Esophagus squamous epithelium (tissue), 5 donors: ENCODE measurements at places on chromosomes 1 and 21. TPM values are rescaled to one million over a fixed set of nuclear protein-coding genes. Genes with fewer than 3 reads are reported as not detected.

EGLN1 gene
- total RNA-seq: 36.0 TPM

HIVEP3 gene
- 3.2 TPM for total RNA-seq

DNASE2B gene
- total RNA-seq: not detected

THEMIS2 gene
- 2.0 TPM for total RNA-seq

NTMT2 gene
- total RNA-seq: not detected

RTCA gene
- 36.0 TPM for total RNA-seq

VAMP3 gene
- total RNA-seq: 83.5 TPM

TMPRSS3 gene
- 0.09 TPM for total RNA-seq

NID1 gene
- total RNA-seq: 45.0 TPM

DNA sequence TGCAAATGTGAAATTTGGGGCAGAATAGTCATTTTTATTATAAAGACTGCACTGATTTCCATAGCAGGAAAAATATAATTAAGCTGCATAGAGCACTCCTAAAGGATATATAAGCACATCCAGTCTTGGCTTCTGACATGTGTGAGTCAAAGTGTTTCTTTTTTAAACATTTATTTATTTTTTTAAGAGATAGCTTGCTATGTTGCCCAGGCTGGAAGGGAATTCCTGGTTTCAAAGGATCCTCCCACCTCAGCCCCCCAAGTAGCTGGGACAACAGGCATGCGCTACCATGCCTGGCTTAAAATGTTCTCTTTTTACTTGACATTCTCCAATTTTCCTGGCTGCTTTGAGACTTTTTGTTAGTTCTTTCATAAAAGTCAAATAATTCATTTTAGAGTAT, 126.1 kb downstream of the HMCN1 start:
- DNase-seq: no peak

DNA sequence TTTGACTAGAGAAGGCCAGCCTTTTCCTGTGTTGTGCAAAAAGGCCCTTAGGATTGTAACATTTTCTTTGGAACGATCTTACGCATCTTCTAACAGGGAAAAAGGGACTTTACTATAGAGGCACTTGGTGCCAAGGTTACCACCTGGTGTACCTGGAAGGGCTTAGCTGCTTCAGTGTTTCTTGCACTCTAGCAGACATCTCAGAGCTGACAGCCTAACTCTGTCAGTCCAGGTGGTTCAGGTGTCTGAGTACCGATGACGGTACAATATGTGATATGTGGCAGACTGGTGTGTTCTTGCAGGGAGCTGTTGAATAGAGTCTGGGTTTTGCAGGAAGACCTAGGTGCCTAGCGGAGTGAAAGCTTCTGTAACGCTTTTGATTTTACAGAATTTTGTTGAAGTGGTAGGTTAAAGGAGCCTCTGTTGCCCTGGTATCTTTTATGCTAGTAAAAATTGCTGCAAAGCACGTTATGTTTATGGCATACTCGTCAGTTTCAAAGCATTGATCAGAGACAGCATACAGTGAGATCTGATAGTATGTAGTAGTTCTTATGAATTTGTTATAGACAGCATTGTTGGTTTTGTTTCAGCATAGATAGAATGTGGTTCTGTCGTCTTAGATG, 1.4 kb downstream of the MAGI3 start:
- DNase-seq: no peak

GRCh38 chr1:42259739-42260064, 75.3 kb downstream of the FOXJ3 start:
- no peak for DNase-seq

DNA sequence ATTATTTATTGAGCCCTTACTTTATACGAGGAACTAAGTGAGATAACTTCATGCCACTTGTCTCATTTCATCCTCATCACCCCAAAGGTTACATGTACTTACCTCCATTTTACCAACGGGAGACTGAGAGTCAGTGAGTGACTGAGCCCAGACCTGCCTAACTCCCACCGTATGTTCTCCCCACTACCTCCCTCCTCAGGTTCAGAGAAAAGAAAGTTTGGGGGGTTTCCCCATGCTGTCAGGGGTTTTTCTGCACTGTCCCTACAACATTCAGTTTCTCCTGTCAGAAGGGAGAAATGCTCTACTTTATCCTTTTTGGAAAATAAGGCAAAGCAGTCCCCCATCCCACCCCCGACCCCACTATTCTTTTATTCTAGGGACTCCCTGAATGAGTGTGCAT, 32.9 kb downstream of the FAM78B start:
- no peak for DNase-seq

DNA sequence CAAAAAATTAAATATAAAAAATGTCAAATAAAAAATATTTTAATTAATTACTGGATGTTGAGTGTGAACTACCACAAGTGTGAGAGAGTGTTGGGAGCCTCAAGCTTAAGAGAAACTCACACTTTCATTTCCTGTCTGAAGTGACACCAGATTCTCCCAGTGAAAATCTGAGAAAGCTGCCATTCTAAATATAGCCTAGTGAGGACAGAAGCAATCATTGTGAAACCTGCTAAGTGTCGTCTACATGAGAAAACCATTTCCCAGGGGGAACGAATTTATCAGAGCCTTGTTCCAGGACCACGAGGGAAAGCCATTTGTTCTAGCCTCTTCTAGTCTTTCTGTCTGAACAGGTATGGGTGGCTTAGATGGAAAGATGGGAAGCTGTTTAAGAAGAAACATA, 329.3 kb upstream of the PRMT6 start:
- no peak for DNase-seq

GRCh38 chr1:212928323-212929291, 21.7 kb upstream of the VASH2 start:
- no peak for DNase-seq

DNA sequence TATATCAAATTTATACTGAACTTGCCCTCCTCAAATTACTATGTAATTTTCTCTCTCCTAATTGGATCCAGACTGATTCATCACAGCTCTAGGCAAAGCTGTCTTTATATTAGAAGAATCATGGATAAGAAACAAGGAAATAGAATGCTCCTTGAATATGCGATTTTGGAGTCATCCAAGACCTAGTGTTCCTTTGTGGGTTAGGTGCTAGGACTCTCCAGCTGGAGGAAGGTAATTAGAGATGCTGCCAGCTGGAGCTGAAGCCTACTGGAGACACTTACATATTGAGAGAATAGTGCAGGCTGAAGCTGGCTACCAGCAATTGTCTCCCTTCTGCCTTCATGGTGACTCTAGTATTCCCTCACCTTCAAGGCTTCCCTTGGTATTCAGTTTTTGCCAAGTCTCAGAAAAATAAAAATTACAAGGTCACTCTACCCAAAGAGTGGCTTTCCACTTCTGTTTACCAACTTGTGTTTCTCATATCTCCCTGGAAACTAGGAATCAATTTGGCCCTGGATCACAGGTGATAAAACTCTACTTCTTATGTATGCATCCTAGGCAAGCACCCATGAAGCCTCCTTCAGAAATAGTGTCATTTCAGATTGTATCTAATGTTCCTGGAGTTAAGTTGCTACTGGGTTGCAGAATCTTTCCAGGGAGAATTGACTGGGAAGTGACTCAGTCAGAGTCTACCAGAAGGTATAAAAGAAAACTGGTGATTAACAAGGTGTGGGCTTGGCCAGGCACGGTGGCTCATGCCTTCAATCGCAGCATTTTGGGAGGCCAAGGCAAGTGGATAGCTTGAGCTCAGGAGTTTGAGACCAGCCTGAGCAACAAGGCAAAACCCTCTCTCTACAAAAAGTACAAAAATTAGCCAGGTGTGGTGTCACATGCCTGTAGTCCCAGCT, 24.4 kb upstream of the DOCK7 start:
- DNase-seq: no peak

DNA sequence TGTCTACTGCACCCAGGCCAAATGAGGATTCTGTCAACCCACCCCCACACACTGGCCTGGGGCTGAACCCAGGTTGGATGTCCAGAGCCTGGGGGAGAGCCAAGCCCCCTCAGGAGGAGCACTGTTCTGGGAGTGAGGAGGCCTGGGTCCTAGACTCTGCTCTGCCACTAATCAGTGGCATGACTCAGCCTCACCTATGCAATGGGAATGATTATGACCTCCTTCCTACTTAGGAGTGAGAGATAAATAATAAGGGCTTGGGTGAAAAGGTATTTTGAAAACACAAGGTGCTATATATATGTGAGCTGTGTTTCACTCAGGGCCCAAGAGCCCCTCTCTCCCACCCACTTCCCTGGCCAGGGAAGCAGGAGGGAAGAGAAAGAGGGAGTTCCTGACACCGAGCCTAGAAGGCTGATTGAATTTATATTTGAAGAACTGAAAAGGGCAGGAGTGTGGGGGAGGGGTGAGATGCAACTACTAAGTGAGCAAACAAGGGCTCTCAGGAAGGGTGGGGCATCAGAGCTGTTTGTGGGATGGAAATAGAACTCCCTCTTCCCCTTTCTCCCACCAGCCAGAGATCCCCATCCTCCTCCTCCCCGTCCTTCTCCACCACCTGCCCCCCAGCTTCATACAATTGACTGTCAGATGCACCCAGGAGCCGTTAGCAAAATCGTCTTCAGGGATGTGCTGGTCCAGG, 8.2 kb downstream of the IGSF9 start:
- no peak for DNase-seq

GRCh38 chr1:104459886-104460285, 710.2 kb downstream of the AMY1C start:
- no peak for DNase-seq

DNA sequence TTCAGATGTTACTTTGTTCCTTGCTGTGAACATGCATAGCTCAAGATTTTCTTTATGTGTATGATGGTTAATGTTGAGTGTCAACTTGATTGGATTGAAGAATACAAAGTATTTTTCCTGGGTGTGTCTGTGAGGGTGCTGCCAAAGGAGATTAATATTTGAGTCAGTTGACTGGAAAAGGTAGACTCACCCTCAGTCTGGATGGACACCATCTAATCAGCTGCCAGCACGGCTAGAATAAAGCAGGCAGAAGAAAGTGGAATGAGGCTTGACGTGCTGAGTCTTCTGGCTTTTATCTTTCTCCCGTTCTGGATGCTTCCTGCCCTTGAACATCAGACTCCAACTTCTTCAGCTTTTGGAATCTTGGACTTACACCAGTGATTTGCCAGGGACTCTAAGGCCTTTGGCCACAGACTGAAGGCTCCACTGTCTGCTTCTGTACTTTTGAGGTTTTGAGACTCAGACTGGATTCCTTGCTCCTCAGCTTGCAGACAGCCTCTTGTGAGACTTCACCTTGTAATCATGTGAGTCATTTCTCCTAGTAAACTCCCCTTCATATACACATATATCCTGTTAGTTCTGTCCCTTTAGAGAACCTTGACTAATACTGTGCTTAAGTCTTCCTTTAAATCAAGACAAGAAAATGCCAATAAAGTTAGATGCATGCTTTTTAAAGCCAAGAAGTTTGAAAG, 626.6 kb downstream of the KCNT2 start:
- no peak for DNase-seq

GRCh38 chr1:111448482-111448917, 556 bp downstream of the WDR77 start:
- no peak for DNase-seq

DNA sequence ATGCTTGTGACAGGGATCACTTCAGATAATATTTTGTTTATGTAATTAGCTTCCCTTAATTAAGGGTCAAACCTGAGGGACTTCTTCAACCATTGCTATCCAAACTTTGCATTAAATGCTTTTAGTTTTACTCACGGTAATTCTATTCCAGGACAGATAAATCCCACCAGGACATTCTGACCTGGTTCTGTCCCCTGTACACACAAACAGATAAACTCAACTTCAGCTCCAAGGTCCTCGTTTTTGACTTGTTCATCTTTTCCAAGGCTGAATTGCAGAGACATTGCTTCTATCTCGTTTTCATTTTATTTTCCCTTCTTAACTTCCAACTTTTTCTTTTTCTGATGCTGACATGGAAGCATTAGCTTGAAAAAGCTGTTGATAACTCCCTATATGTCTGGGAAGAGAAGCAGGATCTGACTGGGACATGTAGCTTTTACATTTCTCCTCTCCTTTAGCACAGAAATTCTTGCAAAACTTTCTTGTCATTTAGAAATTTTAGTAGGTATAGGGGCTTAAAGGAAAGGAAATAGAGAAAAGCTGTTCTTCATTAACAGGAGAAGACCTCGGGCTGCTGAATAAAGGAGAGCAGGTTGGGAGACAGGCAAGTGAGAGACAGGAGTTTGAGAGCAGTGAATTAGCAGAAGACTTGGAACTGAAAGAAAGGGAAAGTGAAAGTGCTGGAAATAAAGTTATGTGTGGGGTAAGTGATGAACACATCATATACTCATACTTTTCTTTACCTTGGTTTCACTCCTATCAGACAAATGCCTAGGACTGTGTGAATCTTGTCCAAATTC, 231.7 kb upstream of the B3GALT2 start:
- DNase-seq: no peak

DNA sequence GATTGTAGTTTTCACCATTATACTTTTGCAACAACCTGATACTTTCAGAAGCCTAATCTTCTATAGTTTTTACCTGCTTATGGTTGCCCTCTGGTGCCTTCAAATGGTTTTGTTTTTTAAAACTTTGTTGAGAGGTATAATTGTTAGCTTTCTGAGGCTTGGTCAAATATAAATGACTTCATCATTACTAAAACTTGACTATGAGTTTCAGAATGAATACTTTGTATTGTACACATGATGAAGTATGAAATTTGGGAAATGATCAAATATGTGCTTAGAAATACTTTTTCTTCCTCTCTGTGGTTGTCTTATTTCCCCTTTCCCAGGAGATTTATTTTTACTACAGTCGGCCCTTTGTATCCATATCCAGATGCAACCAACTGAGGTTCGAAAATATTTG, 151.8 kb upstream of the B3GALT2 start:
- no peak for DNase-seq

GRCh38 chr1:86468501-86468977, at the start of gene CLCA1:
Gene CLCA1, plus strand, starts transcription at chr1:86468927. Its CDS starts 45 bp downstream, at chr1:86468972.
- no peak for DNase-seq

DNA sequence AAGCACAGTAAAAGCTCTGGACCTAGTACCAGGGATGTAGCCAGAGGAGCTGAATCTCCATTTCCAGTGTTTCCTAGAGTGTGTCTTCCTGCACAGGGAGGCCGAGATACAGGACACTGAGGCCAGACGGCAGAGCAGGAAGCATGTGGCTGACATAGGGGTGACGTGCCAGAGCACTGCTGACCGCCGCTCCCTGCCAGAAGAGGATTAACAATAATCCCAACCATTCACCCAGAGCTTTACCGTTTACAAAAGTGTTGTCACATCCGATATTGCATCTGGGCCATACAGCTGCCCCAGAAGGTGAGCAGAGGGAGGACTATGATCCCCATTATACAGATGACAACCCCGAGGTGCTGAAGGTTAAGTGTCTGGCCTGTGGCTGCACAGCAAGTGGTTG, 5.8 kb upstream of the CLDN19 start:
- DNase-seq: no peak

- no peak for DNase-seq
Measured at GRCh38 chr1:171115280-171115897, 24.7 kb downstream of the FMO3 start.

DNA sequence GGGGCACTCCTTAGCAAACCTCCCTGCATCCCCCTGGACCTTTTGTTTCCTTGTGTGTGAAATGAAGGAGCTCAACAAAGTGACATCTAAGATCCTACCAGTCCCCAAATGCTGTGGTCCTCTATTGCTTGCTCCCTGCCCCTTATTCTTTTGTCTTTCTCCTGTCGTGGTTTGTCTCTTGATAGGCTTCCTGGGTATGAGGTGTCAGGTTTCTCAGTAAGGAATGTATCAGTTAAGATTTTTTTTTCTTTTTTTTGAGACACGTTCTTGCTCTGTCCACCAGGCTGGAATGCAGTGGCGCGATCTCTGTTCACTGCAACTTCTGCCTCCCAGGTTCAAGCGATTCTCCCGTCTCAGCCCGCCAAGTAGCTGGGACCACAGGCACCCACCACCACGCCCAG, 16.8 kb downstream of the CNIH3 start:
- DNase-seq: no peak

GRCh38 chr1:71853360-71853759, 429.0 kb downstream of the NEGR1 start:
- no peak for DNase-seq

GRCh38 chr1:90417126-90417525, 300.0 kb downstream of the BARHL2 start:
- no peak for DNase-seq
